ENCODE measurements at places on chromosomes 7 and 10. TPM values are rescaled to one million over a fixed set of nuclear protein-coding genes. Genes with fewer than 3 reads are reported as not detected.

ARMH3 gene
- 19.6 TPM for total RNA-seq

RGR gene
- not detected for total RNA-seq

GRCh38 chr7:45890902-45891461 is 2.7 kb downstream of the IGFBP1 start:
- DNase-seq: no peak

DNA sequence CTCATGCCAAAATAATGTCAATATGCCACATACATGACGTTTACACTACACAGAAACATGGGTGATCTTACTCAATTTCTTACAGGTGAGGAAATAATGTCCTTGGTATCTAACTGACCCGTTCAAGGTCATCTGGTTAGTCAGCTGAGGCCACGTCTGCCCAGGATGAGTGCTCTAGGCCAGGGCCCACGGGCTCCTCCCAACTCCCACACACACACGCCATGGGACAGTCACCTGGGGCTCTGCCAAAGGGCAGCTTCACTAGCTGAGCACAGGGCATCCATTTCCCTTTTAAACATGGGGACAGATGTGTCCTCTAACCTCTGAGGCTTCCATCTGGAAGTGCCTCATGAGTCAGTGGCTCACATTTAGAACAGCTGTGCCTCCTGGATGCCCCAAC is 123.9 kb downstream of the TNS3 start:
- peak; percentile 94 for DNase-seq

GRCh38 chr7:47584536-47584895 is 2.6 kb upstream of the TNS3 start:
- DNase-seq: no peak

GRCh38 chr7:142608630-142609428 is 140.4 kb upstream of the PRSS1 start:
- DNase-seq: no peak

GRCh38 chr7:25839084-25839769 is 312.8 kb upstream of the NFE2L3 start:
- no peak for DNase-seq

DNA sequence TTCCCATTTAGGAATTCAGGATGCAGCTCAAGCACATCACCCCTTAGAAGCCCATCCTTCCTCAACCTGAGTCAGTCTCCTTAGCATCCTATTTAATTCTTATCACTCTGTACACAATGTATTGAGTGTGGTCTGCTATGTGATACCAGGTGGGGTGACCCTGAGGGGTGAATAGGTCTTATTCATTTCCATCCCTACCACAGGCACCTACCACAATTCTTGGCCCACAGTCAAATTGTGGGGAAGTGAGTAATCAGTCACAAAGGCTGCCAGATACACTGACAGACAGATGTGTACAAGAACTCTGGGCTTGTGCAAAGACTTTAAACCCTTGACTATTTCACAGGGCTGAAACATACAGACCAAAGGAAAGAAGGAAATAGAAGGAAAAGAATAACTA is 560.5 kb downstream of the PARD3 start:
- no peak for DNase-seq

- peak; percentile 96 for DNase-seq
These were observed 1.6 kb upstream of the HILPDA start for GRCh38 chr7:128453836-128454804.

DNA sequence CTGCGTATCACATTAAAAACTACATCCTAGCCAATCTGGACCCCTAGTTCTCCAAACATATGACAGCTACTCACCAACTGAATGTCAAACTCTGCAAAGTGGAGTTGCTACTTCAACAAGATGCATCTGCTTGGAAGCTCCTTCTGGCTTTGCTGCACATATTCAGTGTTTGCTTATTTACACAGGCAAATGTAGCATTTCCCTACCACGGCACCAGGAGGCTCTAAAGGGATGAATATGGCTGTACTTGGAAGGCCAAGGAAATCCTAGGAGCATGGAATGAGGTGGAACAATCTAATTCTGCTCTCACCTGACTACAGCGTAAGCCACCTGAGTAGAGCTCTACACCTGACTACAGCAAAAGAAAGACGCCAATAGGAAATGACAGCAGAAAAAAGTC is 39.7 kb downstream of the MTPAP start:
- DNase-seq: no peak

GRCh38 chr10:116593139-116593740 is 2.5 kb downstream of the PNLIPRP1 start:
- no peak for DNase-seq

- no peak for DNase-seq
These were observed 857 bp upstream of the FOXP2 start for GRCh38 chr7:114413761-114414155.

Measured in posterior vena cava (tissue), 2 donors.